IPS DF 6.9 (cell line): ENCODE measurements at places on chromosomes 11 and 22.

GRCh38 chr11:112504056-112504455 is 243.4 kb upstream of the PLET1 start:
- DNase-seq: no peak
- no peaks in the 10 kb centered on the region for H3K27me3 ChIP-seq
- no peak overlapping the region for H3K4me3 ChIP-seq
- no peak overlapping the region for H3K27ac ChIP-seq

DNA sequence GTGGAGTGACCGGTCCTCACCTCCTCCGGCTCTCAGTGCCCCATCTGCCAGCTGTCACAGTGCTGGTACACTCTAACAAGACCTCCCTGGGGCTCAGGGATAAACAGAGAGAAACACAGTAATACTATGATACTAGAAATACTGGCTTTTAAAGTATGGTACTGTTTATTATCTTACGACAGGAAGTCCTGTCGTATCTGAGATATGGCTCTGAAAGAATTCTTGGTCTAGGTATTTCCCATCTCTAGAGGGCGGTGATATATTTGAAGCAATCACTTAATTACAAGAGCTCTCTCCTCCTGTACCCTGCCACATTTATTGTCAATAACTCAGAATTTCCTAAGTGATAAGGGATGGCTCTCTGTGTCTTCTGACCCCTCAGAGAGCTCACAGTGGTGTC is 119.1 kb downstream of the RRM1 start:
- peaks cover 3% of the 10 kb centered on the region; the same call in 1 of the 2 replicates for H3K27me3 ChIP-seq
- H3K27ac ChIP-seq: no peak overlapping the region
- no peak overlapping the region for H3K4me3 ChIP-seq
- no peaks in the 10 kb centered on the region for H3K4me1 ChIP-seq
- H3K36me3 ChIP-seq: no peaks in the 10 kb centered on the region

GRCh38 chr22:35997438-35997837 is 31.2 kb downstream of the RBFOX2 start:
- no peaks in the 10 kb centered on the region for H3K27me3 ChIP-seq
- H3K27ac ChIP-seq: no peak overlapping the region
- DNase-seq: no peak
- H3K4me1 ChIP-seq: no peaks in the 10 kb centered on the region
- H3K36me3 ChIP-seq: no peaks in the 10 kb centered on the region

GRCh38 chr11:130433357-130433756 is 4.9 kb upstream of the ADAMTS8 start:
- H3K4me3 ChIP-seq: no peak overlapping the region
- no peaks in the 10 kb centered on the region for H3K36me3 ChIP-seq
- peaks cover 10% of the 10 kb centered on the region; the same call in 1 of the 2 replicates for H3K27me3 ChIP-seq

DNA sequence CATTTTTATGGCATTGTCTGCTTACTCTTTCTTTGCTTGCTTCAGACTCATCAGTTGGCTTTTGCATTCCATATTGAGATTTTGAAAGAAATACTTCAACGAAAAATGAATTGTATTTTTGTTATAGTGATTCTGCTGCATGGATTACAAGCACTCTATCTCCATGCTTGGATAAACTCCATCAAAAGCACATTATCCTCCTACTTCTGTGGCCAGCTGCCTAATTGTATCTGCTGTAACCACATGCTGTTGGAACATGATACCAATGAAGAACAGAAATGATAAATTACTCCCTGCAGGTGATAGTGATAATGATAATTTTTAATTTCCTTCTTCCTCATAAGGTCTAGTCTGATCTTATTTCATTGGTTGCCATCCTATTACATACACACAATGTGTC is 100.8 kb downstream of the PRMT3 start:
- DNase-seq: no peak
- H3K27me3 ChIP-seq: no peaks in the 10 kb centered on the region
- no peaks in the 10 kb centered on the region for H3K4me1 ChIP-seq
- H3K4me3 ChIP-seq: no peak overlapping the region

DNA sequence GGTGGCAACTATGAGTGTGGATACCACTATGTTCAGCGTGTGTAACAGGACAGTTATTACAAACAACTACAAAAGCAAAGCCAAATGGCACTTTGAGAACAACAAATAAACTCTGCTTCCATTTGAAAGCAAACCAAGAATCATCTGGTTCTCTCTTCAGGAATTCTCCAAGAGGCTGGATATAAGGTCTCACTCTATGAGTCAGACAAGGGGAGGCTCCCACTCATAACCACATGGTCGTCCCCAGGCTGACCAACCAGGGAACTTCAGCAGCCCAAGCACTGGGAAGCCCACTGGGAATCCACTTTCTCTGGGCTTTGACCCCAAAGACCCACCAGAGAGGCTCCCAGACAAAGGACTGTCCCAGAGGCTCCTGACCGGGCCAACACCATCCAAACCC is 35.3 kb downstream of the DGCR2 start:
- H3K27ac ChIP-seq: no peak overlapping the region
- H3K4me1 ChIP-seq: no peaks in the 10 kb centered on the region
- no peaks in the 10 kb centered on the region for H3K36me3 ChIP-seq
- no peak overlapping the region for H3K4me3 ChIP-seq

- no peaks in the 10 kb centered on the region for H3K27me3 ChIP-seq
- DNase-seq: no peak
- no peak overlapping the region for H3K4me3 ChIP-seq
- H3K27ac ChIP-seq: no peak overlapping the region
- no peaks in the 10 kb centered on the region for H3K36me3 ChIP-seq
Measured at GRCh38 chr11:10600570-10601248, 32.2 kb upstream of the LYVE1 start.

DNA sequence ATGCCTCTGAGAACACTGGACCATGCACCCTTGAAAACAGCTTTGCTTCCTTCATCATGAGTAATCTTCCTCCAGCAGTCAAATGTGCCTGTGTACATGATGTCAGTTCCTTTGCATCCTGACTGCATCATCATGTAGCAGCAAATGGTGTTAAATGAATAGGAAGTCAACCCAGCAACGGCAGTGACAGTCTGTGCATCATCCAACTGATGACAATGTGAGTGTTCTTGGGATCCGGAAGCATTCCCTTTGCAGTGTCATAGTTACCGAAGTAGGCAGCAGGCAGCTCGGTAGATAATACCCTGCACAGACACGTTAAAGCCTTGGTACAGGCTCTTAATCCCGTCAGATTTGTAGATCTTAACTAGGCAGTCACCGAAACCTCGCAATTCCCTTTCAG is 2.5 kb downstream of the WBP2NL start:
- no peak overlapping the region for H3K27ac ChIP-seq
- H3K4me1 ChIP-seq: no peaks in the 10 kb centered on the region
- H3K27me3 ChIP-seq: no peaks in the 10 kb centered on the region
- no peak overlapping the region for H3K4me3 ChIP-seq
- H3K36me3 ChIP-seq: no peaks in the 10 kb centered on the region
- no peak for DNase-seq

DNA sequence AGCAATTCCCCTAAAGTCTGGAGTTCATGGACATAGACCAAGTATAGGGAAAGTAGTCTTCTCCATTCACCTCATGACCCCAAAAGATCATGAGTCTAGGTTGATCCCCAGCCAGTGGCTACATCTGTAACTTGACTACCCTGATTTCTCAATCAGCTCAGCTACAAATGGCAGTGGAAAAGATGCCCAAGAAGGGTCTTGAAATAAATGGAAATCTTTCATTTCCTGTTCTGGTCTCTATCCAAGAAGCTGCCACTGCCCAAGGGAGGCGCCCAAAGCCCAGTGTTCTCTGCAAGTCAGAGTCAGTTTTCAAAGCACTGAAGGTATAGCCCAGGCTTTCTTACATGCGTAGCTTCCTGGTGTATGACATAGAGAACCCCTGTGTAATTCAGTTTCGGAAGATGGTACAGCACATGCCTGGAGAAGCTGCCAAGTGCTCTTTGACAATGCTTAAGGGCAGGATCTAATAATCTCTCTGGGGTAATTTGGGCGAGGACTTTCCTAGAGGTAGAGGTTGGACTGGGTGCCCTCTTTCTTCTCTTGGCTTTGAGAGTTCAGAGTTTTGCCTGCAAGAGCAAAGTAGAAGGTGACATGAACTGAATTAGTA is 101.1 kb downstream of the ADAMTS15 start:
- H3K27ac ChIP-seq: no peak overlapping the region
- H3K4me1 ChIP-seq: no peaks in the 10 kb centered on the region; the same call in 1 of the 2 replicates
- DNase-seq: no peak
- no peaks in the 10 kb centered on the region for H3K27me3 ChIP-seq
- no peaks in the 10 kb centered on the region for H3K36me3 ChIP-seq

GRCh38 chr22:38079804-38080203 is 4.2 kb downstream of the SLC16A8 start:
- H3K4me3 ChIP-seq: no peak overlapping the region
- H3K27ac ChIP-seq: no peak overlapping the region
- DNase-seq: no peak
- H3K36me3 ChIP-seq: peaks cover 5% of the 10 kb centered on the region
- peaks cover 5% of the 10 kb centered on the region; the same call in 1 of the 2 replicates for H3K4me1 ChIP-seq
- peaks cover 5% of the 10 kb centered on the region; the same call in 1 of the 2 replicates for H3K27me3 ChIP-seq

DNA sequence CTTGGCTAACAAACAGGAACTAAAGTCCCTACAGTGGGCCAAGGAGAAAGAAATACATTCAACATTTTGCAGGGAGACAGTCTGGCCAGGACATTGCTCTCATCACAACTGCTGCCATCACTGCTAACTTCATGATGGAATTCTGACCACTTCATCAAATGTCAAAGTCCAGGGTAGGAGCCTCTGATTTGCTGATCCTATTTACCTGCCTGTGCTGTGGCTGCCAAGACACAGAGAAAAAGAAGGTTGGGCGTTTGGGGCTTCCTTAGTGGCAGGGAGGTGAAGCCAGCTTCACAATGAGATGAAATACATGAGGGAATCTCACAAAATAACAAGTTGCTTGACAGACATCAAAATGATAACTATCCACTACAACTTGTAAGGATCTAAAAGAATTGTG is 343.9 kb upstream of the CADM1 start:
- no peaks in the 10 kb centered on the region for H3K36me3 ChIP-seq
- no peaks in the 10 kb centered on the region for H3K4me1 ChIP-seq
- no peak overlapping the region for H3K27ac ChIP-seq
- H3K4me3 ChIP-seq: no peak overlapping the region

DNA sequence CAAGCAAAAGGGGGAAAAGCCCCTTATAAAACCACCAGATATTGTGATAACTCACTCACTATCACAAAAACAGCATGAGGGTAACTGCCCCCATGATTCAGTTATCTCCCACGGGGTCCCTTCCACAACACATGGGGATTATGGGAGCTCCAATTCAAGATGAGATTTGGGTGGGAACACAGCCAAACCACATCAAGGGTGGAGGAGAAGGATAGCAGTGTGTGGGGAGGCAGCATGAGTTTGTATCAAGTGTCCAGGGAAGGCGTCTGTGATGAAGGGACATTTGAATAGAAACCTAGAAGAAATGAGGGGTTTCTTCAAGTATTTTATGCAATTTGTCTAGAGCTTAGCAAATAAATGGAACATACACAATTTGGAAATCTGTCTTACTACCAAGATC is 98.2 kb downstream of the SLC1A2 start:
- H3K27ac ChIP-seq: no peak overlapping the region
- H3K4me3 ChIP-seq: no peak overlapping the region
- H3K4me1 ChIP-seq: 0 out of 2 replicates have a peak, but pooled peaks cover 3% of the 10 kb centered on the region
- DNase-seq: no peak

GRCh38 chr11:64866173-64866491 is 12.3 kb downstream of the EHD1 start:
- no peak overlapping the region for H3K27ac ChIP-seq
- H3K4me3 ChIP-seq: no peak overlapping the region
- H3K27me3 ChIP-seq: no peaks in the 10 kb centered on the region
- H3K4me1 ChIP-seq: peaks cover 7% of the 10 kb centered on the region; the same call in 1 of the 2 replicates

DNA sequence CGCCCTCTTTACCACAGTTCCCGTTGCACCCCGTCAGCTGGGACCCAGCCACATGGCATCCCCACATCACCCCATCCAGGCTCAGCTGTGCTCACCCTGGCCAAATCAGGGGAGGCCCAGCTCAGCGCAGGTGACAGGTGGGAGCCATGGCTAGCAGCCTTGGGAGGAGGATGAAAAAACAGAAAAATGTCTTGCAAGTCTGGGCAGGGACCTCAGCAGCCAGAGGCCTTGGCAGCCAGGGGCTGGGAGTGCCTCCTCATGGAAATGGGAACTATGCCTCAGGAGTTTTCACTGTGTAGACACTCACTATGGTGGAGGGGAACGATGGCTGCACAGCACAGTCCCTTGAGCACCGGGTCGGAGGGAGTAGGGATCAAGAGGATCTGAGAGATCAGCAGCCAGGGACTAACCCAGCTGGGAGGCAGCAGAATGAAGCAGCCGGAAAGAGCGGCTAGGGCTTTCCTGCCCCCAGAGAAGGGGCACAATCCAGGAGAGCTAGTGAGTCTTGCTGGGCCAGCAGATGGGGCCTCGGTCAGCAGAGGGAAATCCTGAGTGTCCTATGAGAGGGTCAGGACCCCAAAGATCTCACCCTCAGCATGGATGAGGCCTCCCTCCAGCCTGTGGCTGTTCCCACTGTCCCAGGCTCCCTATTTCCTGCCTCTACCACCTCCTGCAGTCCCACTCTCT is 6.2 kb upstream of the FTH1 start:
- H3K27me3 ChIP-seq: no peaks in the 10 kb centered on the region
- DNase-seq: no peak
- no peak overlapping the region for H3K4me3 ChIP-seq
- no peak overlapping the region for H3K27ac ChIP-seq
- H3K4me1 ChIP-seq: peaks cover 14% of the 10 kb centered on the region

GRCh38 chr22:23032658-23033057 is 37.7 kb upstream of the GNAZ start:
- no peak for DNase-seq
- no peaks in the 10 kb centered on the region for H3K36me3 ChIP-seq
- H3K4me1 ChIP-seq: no peaks in the 10 kb centered on the region

GRCh38 chr22:25353516-25354445 is 134.3 kb downstream of the CRYBB2 start:
- no peaks in the 10 kb centered on the region for H3K27me3 ChIP-seq
- no peak overlapping the region for H3K27ac ChIP-seq
- H3K36me3 ChIP-seq: peaks cover 23% of the 10 kb centered on the region
- DNase-seq: no peak
- no peak overlapping the region for H3K4me3 ChIP-seq
- no peaks in the 10 kb centered on the region for H3K4me1 ChIP-seq

- no peaks in the 10 kb centered on the region for H3K4me1 ChIP-seq
- no peak overlapping the region for H3K27ac ChIP-seq
- no peaks in the 10 kb centered on the region; the same call in 1 of the 2 replicates for H3K36me3 ChIP-seq
- peak overlapping the region; percentile 87; the same call in 1 of the 2 replicates for H3K4me3 ChIP-seq
- no peaks in the 10 kb centered on the region for H3K27me3 ChIP-seq
- DNase-seq: peak; percentile 2
Measured at GRCh38 chr11:59754494-59754858, 700 bp upstream of the STX3 start.

GRCh38 chr11:16788141-16789062 is 50.0 kb downstream of the C11orf58 start:
- H3K4me3 ChIP-seq: no peak overlapping the region
- H3K4me1 ChIP-seq: no peaks in the 10 kb centered on the region
- DNase-seq: peak; percentile 31

DNA sequence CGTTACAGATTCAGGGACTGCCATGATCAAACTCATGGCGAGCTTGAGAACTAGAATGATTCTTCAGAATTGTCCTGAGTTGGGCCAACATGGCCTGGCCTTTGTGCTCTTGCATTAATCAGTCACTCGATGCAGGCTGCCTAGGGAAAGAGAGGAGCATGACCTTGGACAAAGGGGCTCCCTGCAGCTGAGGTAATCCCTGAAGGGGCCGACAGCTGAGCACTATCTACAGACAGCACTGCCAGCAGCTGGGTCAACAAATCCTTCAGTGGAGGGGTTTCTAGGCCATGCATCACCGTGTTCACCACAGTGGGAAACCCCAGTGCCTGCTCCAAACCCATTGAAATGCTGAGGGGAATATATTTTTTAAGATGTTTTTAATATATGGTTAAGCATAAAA is 159.5 kb upstream of the POU2AF2 start:
- no peaks in the 10 kb centered on the region for H3K36me3 ChIP-seq
- H3K27me3 ChIP-seq: no peaks in the 10 kb centered on the region
- H3K4me3 ChIP-seq: no peak overlapping the region
- no peak for DNase-seq

- H3K27me3 ChIP-seq: no peaks in the 10 kb centered on the region
- H3K4me3 ChIP-seq: no peak overlapping the region
- peak; percentile 13 for DNase-seq
Measured at GRCh38 chr11:87290304-87290922, 252.7 kb downstream of the TMEM135 start.
